Adrenal gland (tissue), 19 donors: ENCODE measurements at places on chromosomes 6 and 20. TPM values are rescaled to one million over a fixed set of nuclear protein-coding genes. Genes with fewer than 3 reads are reported as not detected.
A peak's percentile ranks its signal among the peaks of the same experiment; 100 is the strongest.

LRFN2 gene
- total RNA-seq: 0.17 TPM

TRIM15 gene
- total RNA-seq: not detected

- DNase-seq: no peak
- no peak overlapping the region for H3K27ac ChIP-seq
- H3K36me3 ChIP-seq: no peaks in the 10 kb centered on the region
- H3K27me3 ChIP-seq: no peaks in the 10 kb centered on the region
- H3K4me1 ChIP-seq: peaks cover 4% of the 10 kb centered on the region
- H3K4me3 ChIP-seq: no peak overlapping the region
These were observed 10.2 kb downstream of the CASS4 start for GRCh38 chr20:56422076-56422823.

GRCh38 chr20:47066484-47067270 is 172.0 kb downstream of the EYA2 start:
- H3K27me3 ChIP-seq: no peaks in the 10 kb centered on the region
- H3K4me3 ChIP-seq: no peak overlapping the region
- peak; percentile 21 for DNase-seq
